ENCODE measurements at places on chromosomes 6 and 20.

DNA sequence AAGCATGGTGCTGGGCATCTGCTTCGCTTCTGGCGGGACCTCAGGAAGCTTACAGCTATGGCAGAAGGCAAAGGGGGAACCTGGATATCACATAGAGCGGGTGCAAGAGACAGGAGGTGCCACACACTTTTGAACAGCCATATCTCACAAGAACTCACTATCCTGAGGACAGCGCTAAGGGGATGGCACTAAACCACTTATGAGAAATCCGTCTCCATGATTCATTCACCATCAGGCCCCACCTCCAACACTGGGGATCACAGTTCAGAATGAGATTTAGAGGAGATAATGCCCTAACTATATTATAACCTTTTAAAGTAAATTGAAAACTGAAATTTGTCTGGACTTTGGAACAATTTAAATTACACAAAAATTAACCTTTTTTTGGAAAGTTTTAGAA is 37.8 kb upstream of the SUMO4 start:
- DNase-seq: no peak

- no peak for DNase-seq
Measured at GRCh38 chr6:160882791-160883279, 108.7 kb upstream of the MAP3K4 start.

DNA sequence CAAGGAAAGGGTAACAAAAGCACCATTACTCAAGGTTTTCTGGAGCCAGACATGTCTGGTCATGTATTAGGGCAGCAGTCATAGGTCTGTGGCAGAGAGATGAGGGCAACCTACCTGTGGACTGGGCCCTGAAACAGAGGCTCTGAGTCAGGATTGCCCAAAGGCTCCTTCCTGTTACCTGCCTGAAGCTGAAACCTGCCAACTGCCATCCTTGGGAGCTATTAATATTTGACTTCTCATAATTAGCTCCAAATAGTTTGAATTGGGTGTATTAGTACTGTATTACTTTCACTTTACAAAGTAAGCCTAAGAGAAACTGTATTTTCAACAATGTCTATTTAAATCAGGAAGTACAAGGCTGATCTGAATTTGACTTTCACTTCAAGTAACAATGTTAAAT is 72.0 kb upstream of the TBX18 start:
- DNase-seq: no peak

DNA sequence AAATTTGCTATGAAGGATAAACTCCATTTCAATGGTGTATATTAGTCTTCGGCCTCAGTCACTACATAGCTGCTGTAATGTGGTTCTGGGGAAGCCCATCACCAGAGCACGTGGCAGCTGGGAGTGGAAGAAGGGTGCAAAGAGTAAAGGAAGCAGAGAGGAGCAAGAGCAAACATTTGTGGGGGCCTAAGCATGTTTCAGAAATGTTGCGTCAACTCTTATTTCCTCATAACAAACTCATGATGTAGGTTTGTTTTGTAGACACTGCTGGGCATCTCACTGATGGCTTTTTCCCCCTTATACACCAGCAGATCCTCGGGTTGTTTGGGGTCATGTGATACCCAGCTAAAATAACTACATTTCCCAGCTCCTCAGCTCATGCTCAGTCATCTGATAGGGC is 37.3 kb downstream of the DOK5 start:
- DNase-seq: no peak

DNA sequence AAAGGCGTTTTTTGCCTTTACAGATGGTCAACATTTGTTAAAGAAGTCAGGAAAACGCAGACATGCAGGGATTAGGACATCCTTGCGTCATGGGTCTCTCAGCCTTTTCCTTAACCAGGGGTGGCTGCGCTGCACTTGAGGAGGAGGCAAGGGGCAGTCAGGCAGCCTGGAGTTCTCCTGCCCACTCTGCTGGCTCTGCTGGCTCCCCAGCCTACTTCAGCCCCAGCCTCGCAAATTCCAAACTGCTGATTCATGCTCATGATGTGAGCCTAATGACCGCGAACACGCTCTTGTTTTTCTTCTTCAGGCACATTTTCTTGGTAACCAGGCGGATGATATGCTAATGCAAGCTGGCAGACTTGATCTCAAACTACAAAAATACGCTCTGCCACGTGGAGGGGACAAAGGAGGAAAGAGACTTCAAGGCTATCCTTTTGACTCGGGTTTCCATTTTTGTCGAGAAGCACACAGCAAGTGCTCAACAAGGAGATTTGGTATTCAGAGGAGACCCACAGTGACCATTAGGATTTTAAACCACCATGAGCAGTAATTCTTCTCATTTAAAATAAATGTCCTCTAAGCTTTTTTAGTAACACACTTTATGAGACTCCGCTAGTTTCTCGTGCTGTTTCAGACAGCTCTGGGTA is 290.3 kb upstream of the STXBP5 start:
- DNase-seq: no peak

- no peak for DNase-seq
Measured at GRCh38 chr6:104682722-104683643, 176.7 kb downstream of the HACE1 start.

GRCh38 chr6:16592223-16592911 is 168.9 kb downstream of the ATXN1 start:
- DNase-seq: no peak

GRCh38 chr6:81750681-81751387 is 1.6 kb downstream of the TENT5A start:
- DNase-seq: no peak

DNA sequence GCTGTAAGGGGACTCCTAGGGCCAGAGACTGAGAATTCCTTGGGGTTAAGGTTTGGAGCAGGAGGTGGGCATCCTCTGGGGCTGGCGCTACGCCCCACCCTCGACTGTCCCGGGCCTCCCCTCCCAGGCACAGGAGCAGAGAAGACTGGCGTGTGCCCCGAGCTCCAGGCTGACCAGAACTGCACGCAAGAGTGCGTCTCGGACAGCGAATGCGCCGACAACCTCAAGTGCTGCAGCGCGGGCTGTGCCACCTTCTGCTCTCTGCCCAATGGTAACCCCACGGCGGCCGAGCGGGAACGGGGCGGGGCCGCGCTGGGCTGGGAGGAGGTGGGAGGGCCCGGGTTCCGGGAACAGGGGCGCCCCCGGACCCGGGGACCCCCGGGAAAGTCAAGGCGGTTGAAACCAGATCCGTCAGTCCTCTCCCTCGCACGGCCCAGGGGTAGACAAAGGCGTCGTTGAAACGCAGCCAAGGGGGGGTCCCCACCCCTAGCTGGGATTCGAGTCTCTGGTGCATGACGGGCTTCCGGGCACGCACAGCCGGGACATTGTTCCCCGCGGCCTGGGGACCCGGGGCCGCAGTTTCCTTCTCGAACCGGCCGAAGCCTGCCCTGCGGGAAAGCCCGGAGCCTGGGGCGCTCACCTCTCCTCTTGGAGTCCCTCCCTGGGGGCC is 844 bp downstream of the WFDC2 start:
- no peak for DNase-seq

- DNase-seq: no peak
Measured at GRCh38 chr20:31803552-31804291, 15.4 kb upstream of the MYLK2 start.

- DNase-seq: no peak
Measured at GRCh38 chr6:12458558-12458957, 168.4 kb downstream of the EDN1 start.

DNA sequence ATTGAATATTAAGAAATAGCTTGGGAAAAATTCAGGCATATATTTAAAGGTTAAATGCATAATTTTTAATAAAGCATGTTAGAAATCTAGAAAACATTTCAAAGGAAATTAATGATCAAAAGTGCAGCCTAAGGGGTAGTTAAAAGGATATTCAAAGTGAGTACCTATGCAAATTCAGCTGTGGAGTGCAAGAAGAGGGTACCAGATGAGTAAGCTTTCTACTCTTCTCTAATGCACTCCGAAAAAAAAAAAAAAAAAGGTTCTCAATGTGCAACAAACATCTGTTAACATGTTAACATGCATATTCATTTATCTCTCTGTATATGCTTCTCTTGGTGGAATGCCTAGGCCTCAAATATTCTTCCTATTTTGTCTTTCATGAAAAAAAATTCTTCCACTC is 32.0 kb upstream of the KATNA1 start:
- no peak for DNase-seq

DNA sequence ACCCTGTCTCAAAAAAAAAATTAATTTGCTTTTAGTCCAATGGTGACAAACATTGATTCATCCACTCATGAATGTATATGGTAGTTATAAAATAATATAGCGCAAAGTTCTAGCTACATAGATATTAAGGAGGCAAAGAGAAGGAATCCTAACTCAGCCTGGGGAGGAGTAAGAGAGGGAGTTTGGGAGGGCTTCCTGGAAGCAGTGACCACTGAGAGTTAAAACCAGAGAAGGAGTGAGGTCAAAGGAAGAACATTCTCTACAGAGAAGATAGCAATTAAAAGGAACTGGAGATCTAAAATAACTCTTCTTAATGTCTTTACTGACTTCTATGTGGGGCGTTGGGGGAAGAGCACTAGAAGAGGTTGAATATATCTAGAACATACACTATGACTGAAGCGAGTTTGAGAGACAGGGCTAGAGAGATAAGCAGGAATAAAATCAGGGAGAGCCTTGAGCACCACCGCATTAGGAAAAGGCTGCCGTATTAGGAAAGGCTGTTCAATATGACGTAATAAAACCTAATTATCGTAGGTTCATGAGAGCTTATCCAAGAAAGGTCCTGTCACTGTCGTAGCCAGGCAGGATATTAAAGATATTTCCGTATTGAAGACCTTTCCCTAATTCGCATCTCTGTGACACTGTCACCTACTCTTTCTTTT is 81.8 kb upstream of the CNKSR3 start:
- DNase-seq: no peak
